SK-N-MC (cell line): ENCODE measurements at places on chromosomes 4 and X.

GRCh38 chr4:27040356-27040755, 179.7 kb downstream of the STIM2 start:
- no peak for DNase-seq

DNA sequence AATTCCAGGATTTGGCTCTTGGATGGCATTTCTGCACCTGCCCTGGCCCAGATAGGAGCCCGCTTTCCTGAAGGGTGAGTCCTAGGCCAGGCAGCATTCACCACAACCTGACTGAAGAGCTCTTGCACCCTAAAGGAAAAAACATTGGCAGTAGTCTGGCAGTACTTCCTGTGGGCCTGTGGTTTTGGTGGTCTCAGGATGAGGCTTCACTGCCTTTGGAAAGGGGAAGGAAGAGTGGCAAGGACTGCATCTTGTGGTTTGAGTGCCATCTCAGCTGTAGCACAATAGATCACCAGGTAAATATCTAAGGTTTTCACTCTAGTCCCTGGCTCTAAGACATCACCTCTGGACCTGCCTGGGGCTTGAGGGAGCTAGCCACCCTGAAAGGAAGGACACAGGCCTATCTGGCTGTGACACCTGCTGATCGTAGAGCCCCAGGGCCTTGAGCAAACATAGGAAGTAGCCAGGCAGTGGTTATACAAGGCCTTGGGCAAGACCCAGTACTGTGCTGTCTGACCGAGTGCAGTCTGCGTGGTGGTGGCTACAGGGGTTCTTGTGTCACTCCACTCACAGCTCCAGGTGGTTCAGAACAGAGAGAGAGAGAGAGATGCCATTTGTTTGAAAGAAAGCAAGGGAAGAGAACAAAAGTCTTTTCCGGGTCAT, 28.5 kb upstream of the PRRG1 start:
- no peak for DNase-seq

DNA sequence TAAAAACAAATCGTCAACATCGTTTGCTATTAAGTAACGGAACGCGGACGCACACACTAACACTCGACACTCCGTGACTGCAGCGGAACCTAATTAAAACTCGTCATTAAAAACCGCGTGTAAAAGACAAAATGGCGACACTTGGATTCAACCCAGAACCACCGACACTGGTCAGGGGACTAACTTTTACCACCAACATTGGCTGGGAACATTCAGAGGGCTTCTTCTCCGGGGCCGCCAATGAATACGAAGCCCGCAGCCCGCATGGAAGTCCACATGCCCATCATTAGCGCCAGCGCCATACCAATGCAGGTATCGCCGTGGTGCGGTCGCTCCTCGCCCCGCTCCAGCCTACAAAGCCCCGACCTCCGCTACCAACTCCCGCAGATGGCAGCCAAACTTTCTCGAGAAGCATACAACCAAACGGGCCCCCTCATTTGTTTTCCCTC, 498 bp downstream of the RBMX start:
- DNase-seq, result no peak

GRCh38 chr4:94701631-94702300, 56.0 kb upstream of the BMPR1B start:
- DNase-seq, result no peak

- no peak for DNase-seq
These were observed 616.0 kb downstream of the IQCM start for GRCh38 chr4:149199594-149199993.
